Stimulated activated CD4-positive, alpha-beta T cell treated with anti-CD3 and anti-CD28 coated beads, TNF-alpha, amount 100 ng/mL, for 48 hours (primary cell): ENCODE measurements at places on chromosomes 1 and 21.

DNA sequence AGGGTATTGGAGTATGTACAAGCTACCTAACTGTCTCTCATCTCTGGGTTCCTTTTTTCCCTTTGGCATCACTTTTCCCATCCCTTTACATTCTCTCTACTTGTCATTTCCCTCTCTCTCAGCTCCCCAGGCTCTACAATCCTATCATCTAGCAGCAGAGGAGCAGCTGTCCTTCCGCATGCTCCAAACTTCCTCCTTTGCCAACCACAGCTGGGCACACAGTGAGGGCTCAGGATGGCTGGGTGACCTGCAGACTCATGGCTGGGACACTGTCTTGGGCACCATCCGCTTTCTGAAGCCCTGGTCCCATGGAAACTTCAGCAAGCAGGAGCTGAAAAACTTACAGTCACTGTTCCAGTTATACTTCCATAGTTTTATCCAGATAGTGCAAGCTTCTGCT is 561 bp downstream of the CD1E start:
- no peak for DNase-seq

GRCh38 chr1:15304708-15305467 is 57.9 kb downstream of the FHAD1 start:
- peak; percentile 32 for DNase-seq

GRCh38 chr21:42616941-42617340 is 36.5 kb upstream of the PDE9A start:
- DNase-seq: no peak

DNA sequence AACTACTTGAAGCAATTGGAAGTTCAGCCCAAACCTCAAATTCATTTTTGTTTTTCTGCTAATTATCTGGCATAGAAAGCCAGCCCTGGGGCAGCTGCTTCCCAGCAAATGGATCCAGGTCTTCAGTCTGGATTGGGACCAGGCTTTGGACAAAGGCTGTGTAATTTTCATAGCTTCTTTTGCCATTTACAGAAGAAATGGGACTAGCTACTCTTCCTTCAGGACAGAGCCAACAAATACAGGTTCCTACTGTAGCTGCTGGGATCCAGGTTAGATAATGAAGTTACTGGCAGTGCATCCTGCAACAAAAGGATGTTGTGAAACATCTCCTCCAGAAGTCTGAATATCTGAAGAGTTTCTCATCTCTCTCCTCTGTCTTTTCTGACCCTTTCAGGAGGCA is 171.5 kb upstream of the CAMK1G start:
- DNase-seq: no peak

GRCh38 chr1:116842654-116843053 is 67.1 kb upstream of the PTGFRN start:
- no peak for DNase-seq

GRCh38 chr1:59635097-59635496 is 179.7 kb upstream of the HOOK1 start:
- no peak for DNase-seq

GRCh38 chr1:227758366-227758765 is 23.1 kb downstream of the SNAP47 start:
- no peak for DNase-seq

DNA sequence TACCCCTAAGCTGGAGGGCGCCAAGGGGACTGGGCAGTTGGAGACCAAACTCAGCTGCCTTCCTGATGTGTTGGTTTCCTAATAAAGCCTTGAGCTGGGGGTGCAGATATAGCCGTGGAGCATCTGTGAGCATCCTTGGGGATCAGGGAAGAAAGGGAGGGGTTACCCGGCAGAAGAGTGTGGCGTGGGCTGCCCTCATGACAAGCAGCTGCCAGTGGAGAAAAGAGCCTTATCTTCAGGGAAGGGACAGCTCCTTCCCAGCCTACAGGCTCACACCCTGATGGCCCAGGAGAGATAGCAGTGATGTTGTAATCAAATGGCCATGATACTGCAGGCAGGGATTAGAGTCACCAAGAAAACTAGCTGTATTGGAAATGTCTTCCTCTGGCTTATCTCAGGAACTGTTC is 10.8 kb upstream of the NFASC start:
- no peak for DNase-seq

GRCh38 chr1:115643666-115644065 is 1.9 kb downstream of the VANGL1 start:
- no peak for DNase-seq

GRCh38 chr1:221708076-221708571 is 33.8 kb downstream of the DUSP10 start:
- DNase-seq: peak; percentile 42

DNA sequence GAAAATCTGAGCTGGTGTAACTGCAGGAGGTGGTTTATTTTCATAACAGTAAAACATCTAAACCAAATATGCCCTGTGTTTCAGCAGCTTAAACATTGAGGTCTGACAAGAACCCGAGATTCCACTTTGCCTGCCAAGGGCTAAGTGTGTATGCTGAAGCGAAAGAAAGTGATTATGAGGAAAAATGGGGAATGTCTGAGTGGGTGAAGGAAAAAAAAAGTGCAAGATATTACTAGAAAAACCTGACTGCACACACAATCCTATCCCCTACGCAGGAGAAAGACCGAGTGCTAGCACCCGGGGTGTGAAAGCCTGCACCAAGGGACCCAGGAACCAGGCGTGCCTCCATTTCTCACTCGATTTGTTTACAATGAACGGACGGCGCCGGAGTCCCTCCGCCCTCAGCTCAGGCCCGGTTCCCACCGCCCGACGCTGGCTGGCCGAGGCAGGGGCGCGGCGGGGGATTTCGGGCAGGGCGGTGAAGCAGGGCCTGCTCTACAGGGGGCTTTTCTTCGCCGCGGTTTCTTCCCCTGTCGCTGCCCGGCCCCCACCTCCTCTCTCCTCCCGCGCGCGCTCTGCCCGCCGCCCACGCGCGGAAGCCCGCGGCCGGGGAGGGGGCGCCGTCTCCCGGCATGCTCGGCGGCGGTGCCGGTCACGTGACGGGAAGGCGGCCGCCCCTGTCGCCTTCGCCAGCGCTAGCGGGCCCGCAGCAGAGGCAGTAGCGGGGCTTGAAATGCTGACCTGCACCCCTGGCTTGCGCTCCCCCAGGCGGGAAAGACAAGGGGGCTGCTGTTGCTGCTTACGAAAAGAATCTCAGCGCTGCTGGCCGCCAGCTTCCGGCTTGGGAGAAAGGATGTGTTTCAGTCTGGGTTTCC is 35.9 kb downstream of the ITPKB start:
- peak; percentile 60 for DNase-seq

DNA sequence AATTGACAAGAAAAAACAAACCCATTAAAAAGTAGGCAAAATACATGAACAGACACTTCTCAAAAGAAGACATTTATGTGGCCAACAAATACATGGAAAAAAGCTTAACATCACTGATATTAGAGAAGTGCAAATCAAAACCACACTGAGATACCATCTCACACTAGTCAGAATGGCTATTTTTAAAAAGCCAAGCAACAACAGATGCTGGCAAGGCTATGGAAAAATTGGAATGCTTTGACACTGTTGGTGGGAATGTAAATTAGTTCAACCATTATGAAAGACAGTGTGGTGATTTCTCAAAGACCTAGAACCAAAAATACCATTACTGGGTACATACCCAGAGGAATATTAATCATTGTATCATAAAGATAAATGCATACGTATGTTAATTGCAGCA is 641.1 kb upstream of the B3GALT2 start:
- no peak for DNase-seq

DNA sequence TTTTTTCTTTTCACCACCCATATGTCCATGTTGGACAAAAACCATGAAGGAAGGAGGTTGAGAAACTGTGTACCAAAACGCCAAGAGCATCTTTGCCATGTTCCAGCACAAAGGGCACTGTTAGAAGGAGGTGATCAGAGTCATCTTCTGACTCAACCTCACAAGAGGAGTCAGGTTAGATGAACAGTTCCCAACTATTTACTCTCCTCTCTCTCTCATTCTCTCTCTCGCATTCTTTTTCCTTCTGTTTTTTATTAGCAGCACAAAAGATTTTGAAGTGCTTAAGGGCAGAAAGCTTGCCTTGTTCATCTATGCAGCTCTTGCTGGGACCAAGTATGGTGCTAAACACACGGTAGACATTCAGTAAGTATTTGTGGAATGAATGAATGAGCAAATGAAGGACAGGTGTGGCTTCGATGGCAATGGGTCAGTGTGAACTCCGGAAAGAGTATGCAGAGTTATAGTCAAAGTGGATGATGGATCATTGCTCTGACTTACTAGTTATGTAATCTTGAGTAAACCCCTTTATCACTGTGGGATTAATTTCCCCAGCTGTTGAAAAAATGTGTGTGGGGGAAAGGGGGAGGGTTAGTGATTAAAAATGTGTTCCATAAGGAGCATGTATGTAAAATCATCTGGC is 33.9 kb downstream of the DDR2 start:
- DNase-seq: no peak
